ENCODE measurements at places on chromosomes 7 and 10. TPM values are rescaled to one million over a fixed set of nuclear protein-coding genes. Genes with fewer than 3 reads are reported as not detected.

ANKRD22 gene
- total RNA-seq: not detected

SEMA3C gene
- total RNA-seq: 60.5 TPM

DNA sequence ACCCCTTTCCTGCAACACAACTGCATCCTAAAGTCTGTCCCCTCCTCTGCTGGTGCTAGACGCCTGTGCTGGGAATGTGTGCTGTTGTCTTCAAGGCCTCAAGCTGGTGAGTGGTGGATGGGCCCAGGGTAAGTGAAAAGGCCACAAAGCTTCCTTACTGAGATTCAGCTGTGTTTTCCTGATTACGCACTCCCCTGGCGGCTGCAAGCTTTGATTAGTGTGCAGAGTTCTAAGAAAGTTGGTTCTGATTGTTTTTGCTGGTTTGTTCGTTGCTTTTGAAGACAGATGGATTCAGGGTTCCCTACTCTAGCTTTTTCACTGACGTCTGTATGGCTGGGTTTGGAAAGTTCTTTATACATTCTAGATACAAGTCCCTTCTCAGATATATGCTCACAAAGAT lies 11.9 kb upstream of the FOXL3 start:
- no peak overlapping the region for H3K27ac ChIP-seq
- DNase-seq: no peak
- H3K4me3 ChIP-seq: no peak overlapping the region

DNA sequence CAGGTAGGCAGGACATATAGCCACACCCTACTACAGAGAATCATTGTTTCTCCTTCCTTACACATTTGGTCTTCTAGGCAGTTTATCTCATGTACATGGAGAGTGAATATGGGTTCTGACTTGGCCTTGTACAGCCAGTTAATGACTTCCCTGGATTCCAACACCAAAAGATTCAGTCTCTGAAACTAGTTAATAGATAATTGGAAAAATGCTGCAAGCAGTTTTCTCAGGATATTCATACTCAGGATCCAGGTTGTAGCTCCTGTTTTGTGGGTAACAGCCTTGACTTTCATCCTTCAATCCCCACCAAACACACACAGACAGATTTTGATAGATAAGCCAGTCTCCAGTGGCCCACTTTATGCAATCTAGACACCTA lies 690.2 kb downstream of the NRG3 start:
- H3K27me3 ChIP-seq: no peaks in the 10 kb centered on the region
- DNase-seq: no peak
- H3K4me1 ChIP-seq: no peaks in the 10 kb centered on the region
- no peak overlapping the region for H3K4me3 ChIP-seq

DNA sequence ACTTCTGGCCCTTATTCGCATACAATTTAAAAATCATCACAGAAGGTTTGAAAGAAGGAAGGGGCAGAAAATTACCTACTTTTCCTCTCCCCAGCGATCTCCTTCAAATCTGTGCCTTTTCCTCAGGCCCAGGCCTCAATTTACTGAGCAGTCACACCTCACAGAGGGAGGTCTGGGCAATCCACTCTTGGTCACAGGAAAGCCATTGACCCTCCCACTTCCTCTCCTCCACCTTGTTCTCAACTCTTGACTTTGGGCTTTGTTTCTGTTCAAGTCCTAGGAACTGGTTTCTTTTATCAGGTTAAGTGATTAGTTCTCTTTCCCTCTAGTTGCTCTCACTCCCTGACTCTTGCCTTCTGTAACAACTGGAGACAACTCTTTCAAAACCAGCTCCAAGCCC lies 37.0 kb upstream of the ATRNL1 start:
- H3K27ac ChIP-seq: no peak overlapping the region
- H3K4me1 ChIP-seq: peaks cover 10% of the 10 kb centered on the region
- H3K36me3 ChIP-seq: no peaks in the 10 kb centered on the region
- H3K4me3 ChIP-seq: no peak overlapping the region
- peaks cover 11% of the 10 kb centered on the region for H3K27me3 ChIP-seq

- H3K4me3 ChIP-seq: no peak overlapping the region
- no peak overlapping the region for H3K27ac ChIP-seq
- no peak for DNase-seq
- no peaks in the 10 kb centered on the region for H3K36me3 ChIP-seq
These were observed 80.4 kb downstream of the WDFY4 start for GRCh38 chr10:48765039-48765438.

DNA sequence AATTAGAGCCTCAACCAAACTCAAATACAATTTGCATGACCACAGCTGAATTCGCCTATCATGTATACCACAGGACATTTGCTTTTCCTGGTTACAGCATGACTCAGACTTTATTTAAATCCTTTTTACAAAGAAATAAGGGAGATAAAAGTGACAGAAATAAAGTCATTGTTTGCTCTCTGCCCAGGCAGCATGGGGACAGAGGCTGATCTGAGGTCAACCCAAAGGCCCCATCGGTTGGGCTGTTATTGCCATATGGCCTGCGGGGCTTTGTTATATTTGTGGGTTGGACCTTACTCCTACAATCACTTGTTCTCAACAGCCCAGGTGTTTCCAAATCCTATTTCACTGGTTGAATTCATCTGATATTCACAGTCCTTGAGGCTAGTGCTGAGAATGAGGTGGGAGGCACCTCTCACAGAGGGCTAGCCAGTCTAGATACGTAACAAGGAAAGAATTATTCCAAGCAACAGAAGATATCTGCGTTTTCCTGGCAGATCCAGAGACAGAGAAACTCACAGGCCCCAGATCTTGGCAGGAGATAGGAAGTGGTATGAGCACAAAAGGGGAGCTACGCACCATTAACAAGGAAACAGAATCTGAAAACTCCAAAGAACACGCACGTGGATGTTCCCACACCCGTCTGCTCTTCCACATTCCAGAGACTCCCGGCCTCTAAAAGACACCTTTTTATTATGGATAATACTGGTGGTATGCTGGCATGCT lies 117.3 kb downstream of the HIPK2 start:
- H3K4me1 ChIP-seq: peaks cover 12% of the 10 kb centered on the region
- no peak for DNase-seq
- H3K27me3 ChIP-seq: peaks cover 2% of the 10 kb centered on the region

DNA sequence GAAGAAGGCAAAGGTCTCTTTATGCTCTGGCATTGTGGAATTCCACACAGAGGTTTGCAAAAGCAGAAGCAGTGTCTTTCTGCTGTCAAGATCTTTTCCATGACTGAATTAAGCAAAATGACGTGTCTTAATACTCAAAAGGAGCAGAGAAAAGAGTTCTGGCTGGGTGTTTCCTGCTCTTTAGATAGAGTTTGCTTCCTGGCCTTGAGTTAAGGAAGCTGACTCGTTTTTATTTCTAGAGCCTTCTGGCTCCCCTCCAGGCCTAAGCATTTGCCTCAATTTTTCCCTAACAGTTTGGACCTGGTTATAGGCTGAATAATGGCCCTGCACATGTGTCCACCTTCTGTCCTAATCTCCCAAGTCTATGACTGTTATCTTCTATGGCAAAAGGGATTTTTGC lies 21.6 kb downstream of the TAS2R41 start:
- H3K27me3 ChIP-seq: no peaks in the 10 kb centered on the region
- peak; percentile 34 for DNase-seq
- no peak overlapping the region for H3K4me3 ChIP-seq
- H3K4me1 ChIP-seq: peaks cover 54% of the 10 kb centered on the region
- no peaks in the 10 kb centered on the region for H3K36me3 ChIP-seq

DNA sequence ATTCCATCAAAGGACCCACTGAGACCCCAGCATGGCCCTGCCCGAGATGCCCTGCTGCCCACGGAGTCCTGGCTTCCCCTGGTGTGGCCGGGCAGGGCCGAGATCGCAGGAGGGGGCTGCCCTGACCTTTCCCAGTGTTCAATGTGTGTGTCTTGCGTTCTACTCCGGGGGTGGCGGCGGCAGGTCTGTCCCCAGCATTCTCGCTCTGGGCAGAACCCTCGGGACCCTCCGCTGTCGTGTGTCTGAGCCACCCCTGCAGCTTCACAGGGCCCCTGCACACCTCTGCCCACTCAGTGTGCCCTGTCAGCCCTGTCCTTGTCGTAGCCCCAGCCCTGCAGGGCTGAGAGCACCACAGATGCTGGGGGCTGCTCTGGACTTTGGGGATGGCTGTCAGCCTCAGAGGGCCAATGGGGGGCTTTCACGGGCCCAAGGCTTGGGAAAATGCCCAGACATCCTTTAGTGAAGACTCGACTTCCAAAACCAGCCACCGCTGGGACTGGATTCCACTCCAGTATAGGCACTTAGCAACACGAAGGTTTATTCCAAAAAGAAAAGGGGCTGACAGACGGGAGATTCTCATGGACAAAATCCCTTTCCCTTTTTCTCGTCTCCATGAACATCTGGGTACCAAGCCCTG lies 30.0 kb upstream of the KNDC1 start:
- no peak for DNase-seq
- no peaks in the 10 kb centered on the region for H3K36me3 ChIP-seq
- H3K27ac ChIP-seq: no peak overlapping the region
